ENCODE measurements at places on chromosomes 1 and 21.
A peak's percentile ranks its signal among the peaks of the same experiment; 100 is the strongest.

GRCh38 chr1:33010932-33011731 is 25.6 kb downstream of the AK2 start:
- DNase-seq: no peak

DNA sequence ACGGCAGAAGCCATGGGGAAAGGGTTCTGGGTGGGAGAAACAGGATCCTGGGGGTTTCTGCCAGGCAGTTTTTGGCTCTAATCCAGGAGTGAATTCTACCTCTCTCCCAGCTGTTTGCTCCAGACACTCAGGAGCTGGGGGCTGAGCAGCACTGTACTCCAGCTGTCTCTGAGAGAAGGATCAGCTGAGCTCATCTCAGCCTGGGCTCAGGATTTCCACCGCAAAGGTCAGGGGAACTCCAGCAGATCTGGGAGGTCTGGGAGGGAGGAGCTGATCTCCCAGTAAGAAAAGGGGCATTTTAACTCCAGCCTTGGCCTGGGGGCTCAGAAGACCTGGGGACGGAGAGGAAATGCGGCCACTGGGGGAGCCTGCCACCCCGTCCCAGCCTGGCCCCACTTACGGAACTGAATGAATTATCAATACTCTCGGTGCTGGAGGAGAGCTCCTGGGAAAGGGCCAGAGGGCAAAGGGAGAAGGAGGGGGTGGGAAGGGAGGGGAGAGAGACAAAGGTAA is 17.3 kb downstream of the PI4KB start:
- peak; percentile 20 for DNase-seq

GRCh38 chr1:213457186-213457585 is 406.1 kb downstream of the RPS6KC1 start:
- DNase-seq: no peak

GRCh38 chr1:182684116-182684828 is at the start of gene RGS8:
TSS of gene RGS8 (minus strand) at chr1:182684587. CDS start at chr1:182669649, 14,938 bp downstream.
- no peak for DNase-seq

DNA sequence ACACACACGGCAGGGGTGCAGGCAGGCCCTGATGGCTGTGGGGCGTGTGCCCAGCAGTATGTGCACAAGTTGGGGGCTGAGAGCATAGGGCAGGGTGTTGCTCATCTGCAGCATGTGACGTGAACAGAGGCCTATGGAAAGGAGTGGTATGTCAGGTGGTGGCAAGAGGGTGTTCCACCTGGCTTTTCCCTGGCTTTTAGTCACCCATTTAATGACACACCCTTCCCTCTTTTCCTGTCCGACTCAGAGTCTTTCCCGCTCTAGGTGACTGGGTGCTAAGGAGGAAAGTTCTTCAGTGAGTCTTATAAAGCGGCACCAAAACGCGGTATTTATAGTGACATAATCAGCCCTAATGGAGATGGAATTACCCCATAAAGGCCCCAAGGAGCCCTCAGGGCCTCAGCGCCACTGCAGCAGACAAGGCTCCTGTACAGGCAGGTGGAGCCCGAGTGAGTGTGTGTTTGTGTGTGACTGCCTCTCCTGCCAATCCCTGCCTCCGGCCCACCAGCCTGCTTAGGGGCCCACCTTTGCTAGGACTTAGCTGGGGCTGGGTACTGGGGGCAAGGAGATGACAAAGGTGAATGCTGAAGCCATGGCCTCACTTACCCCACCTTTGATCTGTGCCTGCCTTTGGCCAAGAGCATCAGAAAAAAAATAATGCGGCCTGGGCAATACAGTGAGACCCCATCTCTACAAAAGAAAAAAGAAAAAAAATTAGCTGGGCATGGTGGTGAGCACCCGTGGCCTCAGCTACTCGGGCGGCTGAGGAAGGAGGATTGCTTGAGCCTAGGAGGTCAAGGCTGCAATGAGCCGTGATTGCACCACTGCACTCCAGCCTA is 3.3 kb upstream of the EPHA2 start:
- no peak for DNase-seq

DNA sequence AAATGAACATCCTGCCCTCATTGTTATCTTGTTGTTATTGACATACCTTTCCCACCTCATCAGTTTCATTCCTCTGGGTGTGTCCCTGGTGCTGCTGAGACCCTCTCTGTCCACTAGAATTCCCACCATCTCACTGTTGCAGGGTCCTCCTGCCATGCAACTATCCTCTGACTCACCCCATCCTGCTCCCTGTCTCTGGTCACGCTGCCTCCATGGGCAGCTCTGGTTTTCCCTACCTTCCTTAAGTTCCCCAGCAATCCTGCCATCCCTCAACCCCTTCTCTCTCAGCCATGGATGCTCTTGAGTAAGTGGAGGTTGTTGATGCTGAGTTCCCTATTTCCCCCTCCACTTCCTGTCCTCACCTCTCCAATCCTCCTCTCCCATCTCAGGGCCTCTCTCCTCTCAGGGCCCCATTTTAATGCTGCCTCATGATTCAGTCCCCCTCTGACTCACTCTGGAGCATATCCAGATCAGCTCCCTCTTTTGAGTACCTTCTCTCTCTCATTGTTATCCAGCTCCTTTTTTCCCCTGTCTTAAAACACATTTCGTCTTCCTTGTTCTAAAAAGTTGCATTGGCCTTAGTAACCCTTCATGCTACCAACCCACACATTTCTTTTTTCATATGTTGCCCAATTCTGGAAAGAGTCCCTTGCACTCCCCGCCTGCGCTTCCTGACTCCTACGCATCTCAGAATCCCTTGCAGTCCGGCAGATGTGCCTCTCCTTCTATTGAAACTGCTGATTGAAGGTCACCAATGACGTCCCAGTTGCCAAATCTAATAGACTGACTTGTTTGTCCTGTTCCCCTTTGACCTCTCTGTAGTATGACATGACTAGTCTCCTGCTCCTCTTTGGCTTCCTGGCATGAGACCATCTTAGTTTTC is 92.0 kb downstream of the CNIH3 start:
- peak; percentile 15 for DNase-seq

GRCh38 chr1:77468949-77469710 is 187.3 kb downstream of the AK5 start:
- no peak for DNase-seq

GRCh38 chr1:167239257-167239656 is 18.6 kb downstream of the POU2F1 start:
- no peak for DNase-seq

- DNase-seq: no peak
Observed at GRCh38 chr1:174448974-174449373, 1.2 kb downstream of the GPR52 start.

DNA sequence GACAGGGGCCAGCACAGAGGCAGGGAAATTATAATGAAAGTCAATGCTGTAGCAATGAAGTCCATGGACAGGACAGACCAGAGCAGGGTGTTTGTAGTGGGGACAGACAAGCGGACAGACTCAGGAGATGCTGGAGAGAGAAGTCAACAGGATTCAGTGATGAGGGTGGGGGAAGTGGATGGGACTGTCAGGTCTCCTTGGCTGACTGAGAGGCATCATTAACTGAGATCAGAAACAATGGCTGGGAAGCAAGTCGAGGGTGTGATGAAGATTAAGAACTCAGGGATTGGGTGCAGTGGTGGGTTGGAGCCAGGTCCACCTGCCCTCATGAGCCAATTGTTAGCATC is 25.5 kb downstream of the CD58 start:
- DNase-seq: no peak

DNA sequence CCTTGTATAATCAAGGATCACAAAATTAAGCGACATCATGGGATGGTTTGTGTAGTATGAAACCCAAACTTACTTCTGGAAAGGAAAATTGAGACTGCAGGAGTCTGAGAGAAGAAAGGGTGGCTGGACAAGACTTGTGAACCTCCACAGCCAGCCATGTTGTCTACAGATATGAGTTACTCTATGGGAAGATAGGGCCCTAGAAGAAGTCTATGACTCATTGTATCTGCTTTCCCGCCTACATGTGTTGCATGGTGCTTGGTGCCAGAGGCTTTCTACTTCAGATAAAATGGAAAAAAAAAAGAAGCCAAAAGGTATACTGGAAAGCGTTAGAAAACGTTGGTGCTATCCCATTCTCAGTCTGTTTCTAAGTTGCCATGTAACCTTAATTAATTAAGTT is 18.7 kb upstream of the OR6N2 start:
- DNase-seq: no peak

DNA sequence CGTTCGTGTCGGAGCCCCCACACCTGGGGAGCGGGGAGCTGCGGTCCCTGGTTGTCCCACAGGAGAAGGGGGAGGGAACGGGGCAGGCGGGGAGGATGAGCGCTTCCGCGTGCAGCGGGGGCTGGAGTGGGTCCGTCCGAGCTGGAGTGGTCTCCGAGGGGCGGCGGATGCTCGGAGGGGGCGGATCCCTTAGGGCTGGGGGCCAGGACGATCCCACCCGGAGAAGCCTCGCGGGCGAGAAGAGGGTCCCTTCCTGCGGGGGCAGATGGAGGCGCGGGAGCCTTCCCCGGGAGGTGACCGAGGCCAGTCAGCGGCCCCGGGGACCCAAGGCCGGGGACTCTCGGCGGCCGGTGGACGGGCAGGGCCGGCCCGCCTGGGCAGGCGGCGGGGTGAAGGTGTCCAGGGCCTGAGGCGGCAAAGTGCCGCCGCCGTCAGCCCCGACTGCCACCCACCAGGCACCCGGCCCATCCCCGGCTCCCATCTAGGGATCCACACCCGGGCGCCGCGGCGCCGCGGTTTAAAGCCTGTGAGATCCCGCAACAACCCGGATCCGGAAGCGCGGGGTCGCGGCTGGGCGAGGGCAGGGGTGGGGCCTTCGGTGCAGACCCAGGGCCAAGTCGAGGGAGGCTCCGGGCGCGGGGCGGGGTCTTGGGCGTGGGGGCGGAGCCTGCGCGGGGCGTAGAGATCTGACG is 5.3 kb upstream of the CCDC27 start:
- peak; percentile 58 for DNase-seq

DNA sequence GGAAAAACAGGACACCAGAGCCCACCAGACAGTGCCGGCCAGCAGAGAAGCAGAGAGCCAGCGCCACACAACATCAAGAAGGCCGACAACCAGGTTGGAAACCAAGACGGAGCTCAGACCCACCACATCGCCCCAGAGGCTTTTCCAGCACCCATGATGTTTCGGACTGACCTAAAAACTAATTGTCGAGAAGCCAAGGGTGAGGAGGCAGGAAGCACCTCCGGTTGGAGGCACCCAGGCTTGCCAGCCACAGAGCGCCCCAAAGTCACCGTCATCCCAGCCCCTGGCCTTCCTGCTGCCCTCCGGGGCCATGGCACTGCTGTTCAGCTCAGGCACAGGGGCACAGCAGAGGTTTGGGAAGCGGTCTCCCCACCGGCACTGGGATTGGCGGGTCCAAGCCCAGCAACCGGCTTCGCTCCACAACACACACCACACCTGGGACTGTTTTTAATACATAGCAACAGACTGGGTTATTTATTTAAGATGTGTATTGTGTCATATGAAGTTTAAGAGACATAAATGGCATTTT is 67.2 kb downstream of the SLC37A1 start:
- no peak for DNase-seq

GRCh38 chr1:59484096-59484495 is 187.2 kb downstream of the FGGY start:
- peak; percentile 79 for DNase-seq

DNA sequence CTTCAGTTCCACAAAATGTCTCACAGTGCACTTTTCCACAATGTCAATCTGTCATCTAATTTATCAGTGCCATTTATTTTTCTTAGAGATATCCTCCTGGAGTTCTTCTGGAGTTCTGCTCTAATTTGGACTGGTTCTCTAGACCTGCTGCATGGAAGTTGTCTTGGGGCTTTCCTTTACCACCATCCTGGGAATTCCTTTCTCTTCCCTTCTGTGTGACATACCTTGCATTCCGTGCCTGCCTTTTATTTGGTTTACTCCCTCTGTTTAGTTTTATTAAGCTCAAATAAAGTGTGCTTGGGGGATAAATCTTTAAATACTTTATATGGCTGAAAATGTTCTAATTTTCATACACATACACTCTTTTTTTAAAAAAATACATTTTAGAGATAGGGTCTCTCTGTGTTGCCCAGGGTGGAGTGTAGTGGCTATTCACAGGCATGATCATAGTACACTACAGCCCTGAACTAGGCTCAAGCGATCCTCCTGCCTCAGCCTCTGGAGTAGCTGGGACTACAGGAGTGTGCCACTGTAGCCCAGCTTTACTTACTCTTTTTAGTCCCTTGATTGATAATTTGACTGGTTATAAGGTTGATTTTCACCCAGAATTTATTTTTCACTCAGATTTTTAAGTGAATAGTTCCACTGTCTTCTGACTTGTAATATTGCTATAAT is 14.4 kb downstream of the MTF2 start:
- DNase-seq: no peak

DNA sequence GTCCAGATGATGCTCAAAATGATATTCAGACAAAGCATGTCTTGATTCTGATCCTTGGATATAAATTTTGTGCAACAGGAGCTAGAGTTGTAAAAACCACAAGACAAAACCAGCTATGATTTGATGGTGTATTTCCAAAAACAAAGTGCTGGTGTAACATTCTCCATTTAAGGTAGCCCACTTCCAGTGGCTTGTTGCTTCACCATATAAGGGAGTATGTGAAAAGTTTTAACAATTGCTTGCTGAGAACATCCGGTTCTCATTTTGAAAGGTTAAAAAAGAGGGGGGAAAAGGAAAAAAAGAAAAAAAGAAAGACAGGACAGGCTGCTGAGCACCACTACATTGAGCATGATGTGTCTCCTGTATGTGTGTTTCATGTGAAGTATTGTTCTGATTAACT is 123.6 kb downstream of the MACF1 start:
- no peak for DNase-seq

GRCh38 chr1:153422450-153423068 is 6.2 kb downstream of the S100A7A start:
- peak; percentile 60 for DNase-seq

DNA sequence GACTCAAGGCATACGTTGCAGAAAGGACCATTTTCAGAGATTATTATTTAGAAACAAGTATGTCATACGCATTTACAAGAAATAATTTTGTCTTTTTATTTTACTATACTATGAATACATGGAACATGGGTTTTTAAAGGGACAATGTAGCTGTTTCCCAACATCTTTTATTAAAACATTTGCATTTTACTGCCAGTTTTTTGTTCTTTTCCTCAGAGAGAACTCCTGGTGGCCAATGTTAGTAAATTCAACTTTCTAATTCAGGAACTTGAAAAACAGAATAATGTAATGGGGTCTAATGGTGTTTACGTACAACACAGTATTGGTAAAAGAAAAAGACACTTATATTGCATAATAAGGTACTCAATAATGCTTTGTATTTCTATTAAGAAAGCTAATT is 14.9 kb downstream of the PRDM2 start:
- no peak for DNase-seq

GRCh38 chr21:33403128-33403785 is at the start of gene IFNGR2:
TSS of gene IFNGR2 (plus strand) at chr21:33403413. CDS start at chr21:33403544, 131 bp downstream.
- peak; percentile 25 for DNase-seq

GRCh38 chr1:108059945-108060344 is 95.0 kb upstream of the VAV3 start:
- DNase-seq: no peak

DNA sequence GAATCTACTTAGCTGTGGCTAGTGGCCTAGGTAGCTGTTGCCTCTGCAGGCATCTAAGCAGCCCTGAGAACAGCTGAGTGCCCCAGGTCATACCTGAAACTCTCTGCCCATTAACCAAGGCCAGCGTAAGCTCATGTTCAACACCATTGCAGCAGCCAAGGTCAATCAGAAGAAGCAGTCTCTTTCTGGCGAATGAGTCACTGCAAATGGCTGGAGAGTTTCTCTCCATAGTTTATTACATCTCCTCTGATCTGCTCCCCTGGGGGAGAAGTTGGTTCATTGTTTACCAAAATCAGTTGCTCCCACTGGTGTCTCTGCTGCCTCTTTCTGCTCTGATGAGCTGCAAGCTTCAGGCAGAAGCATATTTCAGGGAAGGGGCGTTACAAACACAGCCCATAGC is 6.9 kb upstream of the BCL9 start:
- DNase-seq: no peak

All from kidney glomerular epithelial cell (primary cell).